ENCODE measurements at places on chromosomes 4 and X. TPM values are rescaled to one million over a fixed set of nuclear protein-coding genes. Genes with fewer than 3 reads are reported as not detected.
A peak's percentile ranks its signal among the peaks of the same experiment; 100 is the strongest.

GRCh38 chr4:101604976-101605375, 185.6 kb upstream of the BANK1 start:
- peaks cover 2% of the 10 kb centered on the region for H3K27me3 ChIP-seq
- H3K4me3 ChIP-seq = no peak overlapping the region
- no peak overlapping the region for H3K27ac ChIP-seq
- DNase-seq = no peak
- H3K4me1 ChIP-seq = no peaks in the 10 kb centered on the region

- H3K4me3 ChIP-seq = no peak overlapping the region
- peaks cover 2% of the 10 kb centered on the region for H3K27me3 ChIP-seq
- H3K36me3 ChIP-seq = no peaks in the 10 kb centered on the region
- H3K4me1 ChIP-seq = no peaks in the 10 kb centered on the region
Measured at GRCh38 chr4:23105759-23106370, 413.1 kb downstream of the GBA3 start.

DNA sequence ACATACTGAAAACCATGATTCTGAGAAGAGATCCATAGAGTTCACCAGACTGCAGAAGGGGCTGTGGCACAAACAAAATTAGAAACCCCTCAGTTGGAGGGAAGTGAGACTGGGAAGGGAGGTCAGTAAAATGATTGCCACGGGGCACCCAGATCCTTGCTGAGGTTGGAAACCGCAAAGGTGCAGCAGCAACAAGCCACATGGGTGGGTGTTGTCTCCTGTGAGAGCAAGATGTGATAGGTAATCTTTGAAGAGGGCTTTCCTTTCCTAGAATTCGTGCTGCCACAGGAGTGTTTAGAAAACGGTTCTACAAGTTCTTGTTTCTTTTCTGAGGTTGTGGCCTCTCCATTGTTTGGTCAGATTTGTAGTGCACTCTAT, 85.5 kb downstream of the NFKB1 start:
- H3K36me3 ChIP-seq = peaks cover 8% of the 10 kb centered on the region
- no peak overlapping the region for H3K27ac ChIP-seq

DNA sequence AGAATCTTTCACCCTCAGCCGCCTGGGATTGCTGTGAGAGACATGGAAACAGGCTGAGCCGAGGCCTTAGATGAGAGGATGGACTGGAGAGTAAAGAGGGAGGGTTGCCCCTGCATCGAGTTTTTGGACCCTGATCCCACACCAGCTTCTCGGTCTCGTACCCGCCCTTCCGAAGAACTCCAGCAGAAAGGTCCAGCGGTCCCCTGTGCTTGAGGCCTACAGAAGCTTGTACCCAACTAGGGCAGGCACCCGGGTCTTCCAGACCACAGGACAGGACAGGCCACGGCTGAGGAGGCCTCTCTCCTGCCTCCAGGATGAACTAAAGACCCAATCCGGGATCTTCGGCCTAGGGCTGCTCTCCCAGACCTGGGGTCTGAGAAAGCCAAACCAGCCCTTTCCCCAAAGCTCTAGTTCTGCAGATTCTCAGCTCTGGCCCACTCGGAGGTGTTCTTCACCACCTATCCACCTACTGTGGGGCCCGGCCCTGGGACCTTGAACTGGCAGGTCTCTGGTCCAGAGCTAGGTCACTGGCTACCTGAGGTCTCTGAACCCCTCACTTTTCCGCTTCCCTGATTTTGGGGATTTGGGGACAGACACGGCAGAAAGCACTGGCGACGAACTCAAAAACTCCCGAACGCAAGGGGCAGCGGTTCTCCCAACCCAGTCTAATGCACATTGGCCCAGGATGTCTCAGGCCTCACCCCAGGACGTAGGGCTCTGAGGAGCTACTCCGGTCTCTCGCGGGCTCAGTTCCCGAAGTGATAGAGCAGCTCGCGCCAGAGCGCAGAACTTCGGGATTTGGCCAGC, 1.1 kb downstream of the NKX3-2 start:
- peak overlapping the region; percentile 71 for H3K4me3 ChIP-seq
- DNase-seq = no peak
- no peaks in the 10 kb centered on the region for H3K36me3 ChIP-seq
- H3K4me1 ChIP-seq = no peaks in the 10 kb centered on the region
- H3K27me3 ChIP-seq = peaks cover 40% of the 10 kb centered on the region

- DNase-seq = no peak
- no peak overlapping the region for H3K27ac ChIP-seq
- no peaks in the 10 kb centered on the region for H3K4me1 ChIP-seq
- H3K4me3 ChIP-seq = no peak overlapping the region
- H3K27me3 ChIP-seq = peaks cover 4% of the 10 kb centered on the region
Measured at GRCh38 chr4:130591091-130591490, 1495.1 kb downstream of the C4orf33 start.

GRCh38 chr4:63580796-63581475, 828.3 kb downstream of the TECRL start:
- H3K36me3 ChIP-seq = no peaks in the 10 kb centered on the region
- H3K27me3 ChIP-seq = no peaks in the 10 kb centered on the region
- H3K4me3 ChIP-seq = no peak overlapping the region
- DNase-seq = no peak
- H3K4me1 ChIP-seq = no peaks in the 10 kb centered on the region
- H3K27ac ChIP-seq = no peak overlapping the region

GRCh38 chrX:113929004-113929403, 654.9 kb upstream of the HTR2C start:
- peak; percentile 22 for DNase-seq
- no peak overlapping the region for H3K27ac ChIP-seq
- no peaks in the 10 kb centered on the region for H3K27me3 ChIP-seq
- H3K36me3 ChIP-seq = no peaks in the 10 kb centered on the region

DNA sequence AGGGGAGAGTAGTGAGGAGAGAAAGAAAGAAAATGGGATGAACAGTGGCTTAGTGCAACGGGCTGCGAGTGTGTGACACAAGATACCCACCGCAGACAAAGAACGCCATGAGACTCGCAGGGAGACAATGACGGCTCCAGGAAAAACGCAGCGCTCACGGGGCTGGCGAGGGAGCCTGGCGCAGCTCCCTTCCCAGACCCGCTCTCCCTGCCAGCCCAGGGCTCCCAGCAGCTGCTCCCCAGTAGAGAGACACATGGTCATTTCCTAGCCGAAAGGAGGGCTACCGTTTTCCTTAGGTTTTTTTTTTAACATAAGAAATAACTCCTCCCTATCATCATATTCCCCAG, 149.5 kb downstream of the MAML3 start:
- DNase-seq = peak; percentile 67
- peaks cover 74% of the 10 kb centered on the region for H3K4me1 ChIP-seq
- peaks cover 9% of the 10 kb centered on the region for H3K27me3 ChIP-seq
- peak overlapping the region; percentile 97 for H3K27ac ChIP-seq
- H3K36me3 ChIP-seq = no peaks in the 10 kb centered on the region

DNA sequence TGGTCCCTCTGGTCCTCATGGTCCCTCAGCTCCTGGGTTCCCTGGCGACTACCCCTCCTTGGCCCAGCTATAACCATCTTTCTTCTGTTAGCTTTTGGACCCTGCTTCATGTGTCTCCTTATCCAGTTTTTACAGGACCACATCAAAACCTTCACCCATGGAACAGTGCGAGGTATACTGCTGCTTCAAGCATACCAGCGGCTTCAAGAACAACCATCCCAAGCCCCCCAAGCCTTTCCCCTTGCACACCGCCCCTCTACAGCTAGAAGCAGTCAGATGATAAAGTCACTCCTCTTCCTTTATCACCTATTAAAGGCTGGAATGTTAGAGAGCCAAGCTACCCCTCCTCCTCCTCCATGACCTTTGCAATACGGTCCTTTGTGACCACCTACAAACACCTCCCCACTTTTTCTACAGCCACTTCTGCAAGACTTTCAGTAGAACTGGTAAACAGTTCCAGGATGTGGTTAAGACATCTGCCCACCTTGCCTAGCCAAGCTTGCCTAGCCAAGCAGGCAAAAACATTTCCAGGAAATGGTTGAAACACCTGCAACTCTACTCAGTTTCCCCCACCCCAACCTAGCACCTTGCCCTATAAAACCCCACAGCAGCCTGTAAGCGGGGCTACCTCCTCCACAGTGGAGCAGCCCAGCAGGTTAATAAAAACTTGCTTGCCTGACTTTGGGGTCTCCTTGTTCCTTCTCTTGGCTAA, 125.7 kb downstream of the ZC4H2 start:
- H3K4me1 ChIP-seq = no peaks in the 10 kb centered on the region
- H3K27ac ChIP-seq = no peak overlapping the region
- no peaks in the 10 kb centered on the region for H3K36me3 ChIP-seq
- no peak for DNase-seq
- no peaks in the 10 kb centered on the region for H3K27me3 ChIP-seq

DNA sequence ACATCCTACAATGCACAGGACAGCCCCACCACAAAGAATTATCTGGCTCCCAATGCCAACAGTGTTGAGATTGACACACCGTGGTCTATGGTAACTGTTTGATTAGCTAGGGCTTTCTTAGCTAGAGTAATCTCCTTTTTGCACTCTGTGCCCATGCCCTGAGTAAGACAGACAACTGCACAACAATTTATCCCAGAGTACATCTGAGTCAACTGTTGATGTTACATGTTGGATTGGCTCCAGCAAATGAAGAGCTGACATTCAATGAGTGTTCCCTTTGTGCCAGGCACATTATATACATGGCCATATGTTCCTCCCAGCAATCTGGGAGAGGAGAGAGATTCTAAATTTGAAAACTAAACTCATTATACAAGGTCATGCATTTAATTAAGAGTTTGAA, 3.9 kb upstream of the FAM9C start:
- H3K27me3 ChIP-seq = no peaks in the 10 kb centered on the region
- no peak overlapping the region for H3K27ac ChIP-seq
- no peak for DNase-seq
- no peaks in the 10 kb centered on the region for H3K36me3 ChIP-seq

DNA sequence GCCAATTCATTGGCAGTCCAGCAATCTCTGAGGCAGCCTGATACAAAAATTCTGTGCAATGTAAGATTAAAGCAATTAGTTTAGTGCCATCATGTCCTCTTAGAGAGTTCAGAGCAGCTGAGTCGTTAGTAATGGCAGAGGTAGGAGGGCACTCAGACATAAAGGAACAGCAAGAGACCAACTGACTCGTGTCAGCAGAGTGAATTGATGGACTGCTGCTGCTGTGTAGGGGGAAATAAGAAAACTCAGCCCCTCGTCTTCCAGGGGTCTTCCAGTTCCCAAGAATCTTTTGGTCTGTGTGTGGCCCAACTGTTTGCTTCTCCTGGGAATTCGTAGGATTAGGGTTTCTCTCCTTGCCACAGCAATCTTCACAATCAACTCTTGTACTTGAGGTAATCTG, 100.9 kb downstream of the TTC29 start:
- H3K36me3 ChIP-seq = no peaks in the 10 kb centered on the region
- peaks cover 9% of the 10 kb centered on the region for H3K4me1 ChIP-seq
- H3K27me3 ChIP-seq = no peaks in the 10 kb centered on the region
- H3K4me3 ChIP-seq = no peak overlapping the region
- no peak overlapping the region for H3K27ac ChIP-seq
- no peak for DNase-seq

GRCh38 chrX:96002431-96002830, 682.2 kb upstream of the DIAPH2 start:
- DNase-seq = no peak
- H3K4me3 ChIP-seq = no peak overlapping the region
- no peak overlapping the region for H3K27ac ChIP-seq

- H3K4me3 ChIP-seq = peak overlapping the region; percentile 72
- peaks cover 5% of the 10 kb centered on the region for H3K27me3 ChIP-seq
- peaks cover 24% of the 10 kb centered on the region for H3K36me3 ChIP-seq
- no peak overlapping the region for H3K27ac ChIP-seq
- DNase-seq = no peak
Measured at GRCh38 chr4:112823606-112824005, 186.7 kb downstream of the LARP7 start.

DNA sequence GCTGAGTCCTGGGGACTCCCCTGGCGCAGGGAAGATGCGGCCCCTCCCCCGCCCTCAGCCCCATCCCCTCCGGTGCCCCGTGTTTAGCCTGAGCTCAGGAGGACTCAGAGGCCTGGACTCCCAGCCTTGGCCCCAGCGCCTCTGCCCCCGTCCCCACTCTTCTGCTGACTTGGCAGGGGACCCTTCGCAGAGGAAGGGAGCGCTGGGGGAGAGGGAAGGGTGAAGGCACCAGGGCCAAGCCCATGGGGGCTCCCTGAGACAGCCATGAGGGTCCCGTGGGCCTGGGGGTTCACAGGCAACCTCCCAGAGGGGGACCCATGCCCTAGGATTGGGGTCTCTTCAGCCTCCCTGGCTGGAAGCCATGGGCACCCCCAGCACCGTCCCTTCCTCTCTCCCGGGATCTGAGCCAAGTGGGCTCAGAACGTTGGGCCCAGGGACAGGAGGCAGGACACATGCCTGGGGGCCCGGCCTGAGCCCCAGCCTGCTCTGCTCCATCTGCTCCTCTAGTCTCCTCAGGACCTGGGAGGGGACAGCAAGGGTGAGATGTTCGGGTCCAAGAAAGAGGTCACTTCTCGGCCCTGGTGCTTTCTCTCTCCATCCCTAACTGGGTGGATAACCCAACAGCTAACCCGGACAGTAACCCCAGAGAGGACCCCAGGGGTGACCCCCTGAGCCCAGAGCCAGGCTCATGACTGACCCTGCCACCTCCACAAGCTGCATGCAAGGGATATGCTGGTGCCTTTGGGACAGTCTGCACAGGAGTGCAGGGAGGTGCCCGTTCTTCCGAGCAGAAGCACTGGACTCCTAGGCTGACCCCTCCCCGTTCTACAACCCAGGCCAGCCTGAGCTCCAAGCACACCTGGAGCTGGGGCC, 1.5 kb upstream of the CPLX1 start:
- H3K36me3 ChIP-seq = peaks cover under 1% of the 10 kb centered on the region
- peaks cover 3% of the 10 kb centered on the region for H3K4me1 ChIP-seq
- peaks cover 12% of the 10 kb centered on the region for H3K27me3 ChIP-seq
- H3K4me3 ChIP-seq = no peak overlapping the region

DNA sequence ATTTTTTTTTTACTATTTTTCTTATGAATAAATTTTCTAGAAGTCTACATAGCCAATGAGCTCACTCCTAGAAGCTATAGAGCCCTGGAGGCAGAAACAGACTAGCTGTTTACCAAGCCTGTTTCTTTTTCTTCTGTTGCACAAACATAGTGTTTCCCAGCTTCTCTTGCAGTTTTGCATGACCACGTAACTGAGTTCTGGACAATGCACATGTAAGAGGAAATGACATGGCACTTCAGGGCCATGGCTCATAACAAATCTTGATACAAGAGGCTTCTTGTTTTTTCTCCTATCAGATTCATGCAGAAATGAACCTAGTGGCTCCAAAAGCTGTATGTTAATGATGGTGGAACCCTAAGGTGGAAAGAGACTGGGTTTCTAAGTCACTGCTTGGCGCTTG, 127.4 kb downstream of the ZNF330 start:
- H3K36me3 ChIP-seq = no peaks in the 10 kb centered on the region
- DNase-seq = no peak
- H3K27me3 ChIP-seq = no peaks in the 10 kb centered on the region
- H3K4me1 ChIP-seq = no peaks in the 10 kb centered on the region
- no peak overlapping the region for H3K4me3 ChIP-seq

GRCh38 chr4:23805450-23805851, 84.4 kb downstream of the PPARGC1A start:
- no peak overlapping the region for H3K27ac ChIP-seq
- DNase-seq = no peak
- H3K4me3 ChIP-seq = no peak overlapping the region
- H3K27me3 ChIP-seq = no peaks in the 10 kb centered on the region
- H3K4me1 ChIP-seq = peaks cover 4% of the 10 kb centered on the region
- H3K36me3 ChIP-seq = no peaks in the 10 kb centered on the region

The NELFA gene
- total RNA-seq = 39.6 TPM

The P2RY8 gene
- total RNA-seq = 2.3 TPM

The SERTM2 gene
- total RNA-seq = not detected

The SCD5 gene
- total RNA-seq = 31.9 TPM

The WNK3 gene
- total RNA-seq = 19.7 TPM

The BST1 gene
- total RNA-seq = not detected

The BTC gene
- not detected for total RNA-seq

The CYSLTR1 gene
- 0.25 TPM for total RNA-seq

The ARHGAP36 gene
- total RNA-seq = 0.27 TPM

The CT45A10 gene
- total RNA-seq = not detected

The TADA2B gene
- total RNA-seq = 14.3 TPM

The PRDM8 gene
- 16.6 TPM for total RNA-seq

The PCDH10 gene
- 1.7 TPM for total RNA-seq

The SPCS3 gene
- 65.9 TPM for total RNA-seq
